Heart left ventricle (tissue), 16 donors: ENCODE measurements at places on chromosomes 6 and 20. TPM values are rescaled to one million over a fixed set of nuclear protein-coding genes. Genes with fewer than 3 reads are reported as not detected.

The LST1 gene
- polyA plus RNA-seq = 5.2 TPM

The DDX43 gene
- 0.30 TPM for polyA plus RNA-seq

The ARFGEF2 gene
- 16.5 TPM for polyA plus RNA-seq

The PACSIN1 gene
- 1.6 TPM for polyA plus RNA-seq

The SIRPA gene
- polyA plus RNA-seq = 46.0 TPM

The SEMG1 gene
- polyA plus RNA-seq = not detected

The FLRT3 gene
- polyA plus RNA-seq = 0.08 TPM

The TMEM200A gene
- 0.15 TPM for polyA plus RNA-seq

The CFAP206 gene
- 0.33 TPM for polyA plus RNA-seq

The FAM184A gene
- 0.18 TPM for polyA plus RNA-seq

The TPBG gene
- polyA plus RNA-seq = 2.6 TPM

The C20orf144 gene
- polyA plus RNA-seq = 0.15 TPM

The PI16 gene
- polyA plus RNA-seq = 5.7 TPM

The SLC4A11 gene
- 0.08 TPM for polyA plus RNA-seq

The CCN5 gene
- polyA plus RNA-seq = 92.3 TPM

The RAD21L1 gene
- not detected for polyA plus RNA-seq

The ZNF165 gene
- 0.46 TPM for polyA plus RNA-seq

The KCNK16 gene
- polyA plus RNA-seq = not detected

The WFDC2 gene
- polyA plus RNA-seq = not detected

The NAA20 gene
- polyA plus RNA-seq = 108 TPM

The ZNF318 gene
- 7.3 TPM for polyA plus RNA-seq

The PLEKHG1 gene
- polyA plus RNA-seq = 5.3 TPM

The CD40 gene
- 4.7 TPM for polyA plus RNA-seq

The VSTM2L gene
- 10.7 TPM for polyA plus RNA-seq

The OR12D3 gene
- not detected for polyA plus RNA-seq

The TPMT gene
- polyA plus RNA-seq = 22.5 TPM

The GPX5 gene
- not detected for polyA plus RNA-seq

The MEI4 gene
- not detected for polyA plus RNA-seq

The KCNK5 gene
- 0.25 TPM for polyA plus RNA-seq

The PLG gene
- polyA plus RNA-seq = 0.03 TPM

The HLA-DMB gene
- 4.8 TPM for polyA plus RNA-seq

The MOG gene
- polyA plus RNA-seq = 0.19 TPM

The PHACTR3 gene
- polyA plus RNA-seq = 3.5 TPM

The NNAT gene
- polyA plus RNA-seq = 1.1 TPM

The C6orf58 gene
- not detected for polyA plus RNA-seq

The ZC2HC1B gene
- not detected for polyA plus RNA-seq

The EYA2 gene
- polyA plus RNA-seq = 0.30 TPM

The SLC17A3 gene
- polyA plus RNA-seq = not detected

The RIPPLY2 gene
- polyA plus RNA-seq = not detected

The ZSCAN31 gene
- 3.3 TPM for polyA plus RNA-seq

The CPXM1 gene
- 0.27 TPM for polyA plus RNA-seq

The ADAT2 gene
- polyA plus RNA-seq = 2.0 TPM

The LGSN gene
- polyA plus RNA-seq = not detected

The SMPDL3A gene
- 8.1 TPM for polyA plus RNA-seq

The SLC24A3 gene
- 0.34 TPM for polyA plus RNA-seq

The FKBP5 gene
- 36.4 TPM for polyA plus RNA-seq

The OVOL2 gene
- not detected for polyA plus RNA-seq

The TRIM10 gene
- polyA plus RNA-seq = not detected
